ENCODE measurements at places on chromosomes 1 and 21.

GRCh38 chr1:55526716-55527115, 311.6 kb upstream of the USP24 start:
- no peak for DNase-seq

DNA sequence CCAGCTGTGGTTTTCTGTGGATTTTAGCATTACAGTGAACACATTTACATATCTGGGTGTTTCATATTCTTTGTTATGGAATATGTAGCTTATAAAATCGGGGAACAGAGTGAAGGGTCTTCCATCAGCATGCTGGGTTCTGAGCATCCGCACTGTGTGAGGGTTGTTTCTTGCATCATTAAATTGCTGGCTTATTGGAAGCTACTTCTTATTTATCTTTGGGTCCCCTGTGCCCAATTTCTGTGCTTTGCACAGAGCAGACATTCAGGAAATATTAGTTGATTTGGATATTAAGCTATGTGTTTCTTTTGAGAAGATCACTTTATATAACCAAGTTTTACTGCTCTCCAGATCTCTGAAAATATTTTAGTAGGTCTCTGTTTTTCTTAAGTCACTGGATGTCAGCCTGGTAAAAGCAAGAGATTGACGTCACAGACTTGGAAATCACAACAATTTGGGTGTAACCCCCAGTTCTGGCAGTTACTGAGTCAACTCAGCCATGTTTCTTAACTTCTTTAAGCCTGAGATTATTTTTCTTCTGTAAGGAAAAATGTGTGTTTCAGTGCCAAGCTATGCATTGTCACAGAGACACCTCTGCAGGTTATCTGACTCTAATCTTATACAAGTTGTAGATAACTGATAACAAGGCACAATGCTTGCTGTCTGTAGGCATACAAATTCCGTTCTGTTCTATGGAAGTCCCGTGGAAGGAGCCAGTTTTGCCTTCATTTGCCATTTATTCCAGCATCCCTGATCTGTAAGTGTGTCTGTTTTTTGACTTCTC, 258.3 kb upstream of the KAZN start:
- no peak for DNase-seq

DNA sequence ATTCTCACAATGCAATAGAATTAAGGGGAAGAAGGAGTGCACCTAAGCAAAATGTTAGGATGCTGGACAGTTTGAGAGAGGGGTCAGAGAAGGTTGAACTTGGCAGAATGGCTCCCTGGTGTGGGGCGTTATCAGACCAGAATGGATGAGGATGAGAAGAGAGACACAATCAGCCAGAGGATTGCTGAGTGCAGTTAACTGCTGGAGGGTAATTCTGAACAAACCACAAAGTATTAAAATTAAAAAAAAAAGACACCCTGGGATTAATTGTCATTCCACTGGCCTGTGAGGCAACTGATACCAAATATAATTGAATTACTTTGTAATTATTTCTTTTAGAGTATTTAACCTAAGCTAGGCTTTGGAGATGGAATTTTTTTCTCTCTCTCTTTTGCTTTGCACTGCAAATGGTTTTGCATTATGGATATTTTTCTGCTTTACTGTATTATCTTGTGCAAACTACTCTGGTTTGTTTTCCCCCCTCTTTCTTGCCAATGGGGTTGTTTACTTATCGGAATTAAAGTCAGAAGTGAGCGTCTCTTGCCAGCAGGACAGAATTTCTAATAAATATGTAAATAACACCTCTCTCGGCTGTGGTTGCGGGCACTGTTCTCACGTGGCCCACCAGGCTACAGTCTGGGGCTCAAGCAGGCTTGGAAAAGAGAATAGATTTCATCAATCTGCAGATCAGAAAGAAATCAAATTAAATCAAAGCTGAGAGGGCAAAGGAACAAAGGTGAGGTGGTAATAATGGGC, 572.9 kb upstream of the CAMK1G start:
- DNase-seq = no peak

DNA sequence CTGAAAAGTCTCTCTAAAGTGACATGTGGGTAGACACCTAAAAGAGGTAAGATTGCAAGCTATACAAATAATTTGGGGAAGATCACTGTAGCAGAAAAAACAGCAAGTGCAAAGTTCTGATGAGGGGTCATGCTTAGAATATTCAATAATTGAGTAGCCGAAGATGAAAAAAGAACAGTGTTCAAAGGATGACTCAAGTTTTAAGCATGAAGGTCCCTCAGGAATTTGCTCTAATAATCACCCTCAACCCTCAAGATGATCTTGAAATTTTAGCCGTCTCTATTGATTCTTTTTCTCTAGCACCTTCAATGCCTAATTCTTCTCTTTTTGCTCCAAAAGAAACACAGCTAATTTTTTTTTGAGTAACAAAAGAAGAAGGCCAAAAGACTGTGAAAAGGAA, 190.6 kb upstream of the ZNHIT6 start:
- no peak for DNase-seq

DNA sequence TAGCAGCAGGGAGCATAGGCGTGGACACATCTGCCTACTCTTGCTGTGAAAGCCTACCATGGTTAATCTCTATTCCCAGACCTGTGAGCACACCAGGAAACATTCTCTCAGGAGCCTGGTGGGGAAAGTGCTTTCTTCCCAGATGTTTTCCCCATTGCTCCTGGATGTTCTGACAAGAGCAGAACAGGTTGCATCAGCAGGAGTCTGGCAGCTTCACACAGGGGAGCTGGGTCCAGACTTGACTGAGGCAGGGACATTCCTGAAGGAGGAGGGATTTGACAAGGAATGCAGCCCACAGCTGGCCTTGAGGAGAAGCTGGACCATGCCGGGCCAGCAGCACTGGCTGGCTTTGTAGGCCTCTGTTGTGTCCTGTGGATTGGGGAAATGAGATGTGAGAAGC, 21.0 kb upstream of the ARTN start:
- DNase-seq = no peak

DNA sequence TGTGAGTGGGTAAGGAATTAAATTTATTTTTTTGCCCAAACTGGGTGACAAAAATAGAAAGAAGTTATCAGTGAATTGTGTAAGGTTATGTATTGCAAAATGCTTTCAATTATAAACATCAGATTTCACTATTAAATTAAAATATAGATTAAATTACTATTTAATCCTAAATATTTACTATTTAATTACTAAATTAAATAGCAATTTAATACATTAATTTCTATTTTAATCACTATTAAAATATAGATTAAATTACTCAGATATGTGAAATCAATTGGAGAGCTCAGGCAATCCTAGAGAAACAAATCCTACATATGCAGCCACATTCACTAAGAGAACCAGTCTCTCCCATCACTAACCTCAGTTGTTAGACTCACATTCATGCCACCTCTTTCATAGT, 2075.8 kb downstream of the MRPL39 start:
- DNase-seq = no peak

GRCh38 chr1:225926551-225927113, 2.6 kb upstream of the PYCR2 start:
- DNase-seq = no peak

GRCh38 chr1:33232716-33233115, 23.6 kb upstream of the ZNF362 start:
- no peak for DNase-seq

- DNase-seq = no peak
These were observed 84.4 kb downstream of the TRABD2B start for GRCh38 chr1:47912756-47913155.

GRCh38 chr21:29429218-29429617, 130.5 kb downstream of the BACH1 start:
- DNase-seq = no peak

- no peak for DNase-seq
These were observed 70.0 kb downstream of the KCTD3 start for GRCh38 chr1:215637041-215637573.

- DNase-seq = no peak
These were observed 25.3 kb downstream of the PIGK start for GRCh38 chr1:77193951-77194350.

GRCh38 chr1:228475812-228476211, 11.4 kb upstream of the RNF187 start:
- DNase-seq = no peak

- no peak for DNase-seq
These were observed 2.0 kb downstream of the TFF2 start for GRCh38 chr21:42348762-42349161.

- DNase-seq = no peak
These were observed 904.2 kb downstream of the KCNT2 start for GRCh38 chr1:195704028-195704427.

- peak; percentile 48 for DNase-seq
These were observed at the start of gene DMRTA2 for GRCh38 chr1:50422946-50423669. Gene DMRTA2, minus strand, starts transcription at chr1:50423443. Its CDS starts 1,907 bp downstream, at chr1:50421536.

DNA sequence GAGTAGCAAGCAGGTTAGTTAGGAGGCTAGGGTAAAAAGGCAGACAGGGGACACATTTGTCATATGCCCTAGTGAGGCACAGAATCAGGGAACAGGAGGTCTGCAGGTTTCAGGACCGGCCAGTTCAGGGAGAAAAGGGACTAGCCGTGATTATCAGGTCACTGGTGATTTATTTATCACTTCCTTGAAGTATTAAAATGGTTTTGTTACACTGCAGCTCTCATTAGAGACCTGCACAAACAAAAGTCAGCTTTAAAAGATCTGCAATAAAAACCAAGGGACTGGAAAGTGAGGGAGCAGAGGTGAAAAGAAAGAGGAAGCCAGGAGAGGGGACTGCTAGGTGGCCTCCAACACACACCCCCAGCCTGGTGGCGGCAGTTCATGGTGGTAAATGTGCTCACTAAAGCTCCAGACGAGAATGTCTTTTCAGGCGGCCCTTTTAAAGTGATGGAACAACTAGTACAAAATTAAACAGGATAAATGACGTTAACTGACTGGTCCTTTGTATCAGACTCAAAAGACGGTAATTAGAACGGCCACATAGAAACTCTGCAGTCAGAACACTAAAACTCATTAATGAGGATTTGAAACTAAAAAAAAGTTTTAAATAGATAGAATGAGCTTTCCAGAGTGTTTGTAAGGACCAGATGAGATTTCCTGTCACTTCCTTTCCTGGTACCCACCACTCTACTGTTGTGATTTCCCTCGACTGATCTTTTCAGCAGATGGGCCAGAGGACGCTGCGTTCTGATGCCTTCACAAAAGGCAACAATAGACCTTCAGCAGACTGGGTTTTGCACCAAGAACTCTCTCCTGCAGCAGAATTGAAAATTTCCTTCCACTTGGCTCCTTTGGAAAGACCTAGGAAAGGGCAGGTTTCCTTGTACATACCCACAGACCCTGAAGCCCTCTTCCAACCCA, 136.8 kb downstream of the NTPCR start:
- no peak for DNase-seq

DNA sequence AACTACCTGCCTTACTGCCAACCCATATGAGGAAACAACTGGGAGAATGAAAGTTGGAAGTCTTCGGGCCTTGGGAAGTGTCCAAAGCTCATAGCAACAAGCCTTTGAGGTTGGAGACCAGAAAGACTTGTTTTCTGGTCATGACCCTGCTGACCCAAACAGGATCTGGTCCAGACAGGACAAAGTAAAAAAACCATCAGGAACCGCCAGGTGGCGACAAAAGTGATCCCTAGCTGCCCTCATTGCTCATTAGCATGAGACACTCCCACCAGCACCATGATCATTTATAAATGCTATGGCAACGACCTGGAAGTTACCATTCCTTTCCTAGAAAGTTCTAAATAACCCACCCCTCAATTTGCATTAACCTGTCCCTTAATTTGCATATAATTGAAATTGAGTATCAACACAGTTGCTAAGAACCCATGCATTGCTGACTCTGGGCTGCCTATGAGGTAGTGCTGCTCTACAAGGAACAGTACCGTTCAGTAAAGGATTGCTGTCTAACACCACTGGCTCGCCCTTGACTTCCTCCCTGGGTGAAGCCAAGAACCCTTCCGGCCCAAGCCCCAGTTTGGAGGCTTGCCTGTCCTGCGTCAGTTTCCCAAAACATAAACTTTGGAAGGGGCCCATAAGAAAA, 89.0 kb downstream of the URB2 start:
- no peak for DNase-seq

- DNase-seq = no peak
These were observed 2.1 kb downstream of the C1orf21 start for GRCh38 chr1:184388971-184389370.

DNA sequence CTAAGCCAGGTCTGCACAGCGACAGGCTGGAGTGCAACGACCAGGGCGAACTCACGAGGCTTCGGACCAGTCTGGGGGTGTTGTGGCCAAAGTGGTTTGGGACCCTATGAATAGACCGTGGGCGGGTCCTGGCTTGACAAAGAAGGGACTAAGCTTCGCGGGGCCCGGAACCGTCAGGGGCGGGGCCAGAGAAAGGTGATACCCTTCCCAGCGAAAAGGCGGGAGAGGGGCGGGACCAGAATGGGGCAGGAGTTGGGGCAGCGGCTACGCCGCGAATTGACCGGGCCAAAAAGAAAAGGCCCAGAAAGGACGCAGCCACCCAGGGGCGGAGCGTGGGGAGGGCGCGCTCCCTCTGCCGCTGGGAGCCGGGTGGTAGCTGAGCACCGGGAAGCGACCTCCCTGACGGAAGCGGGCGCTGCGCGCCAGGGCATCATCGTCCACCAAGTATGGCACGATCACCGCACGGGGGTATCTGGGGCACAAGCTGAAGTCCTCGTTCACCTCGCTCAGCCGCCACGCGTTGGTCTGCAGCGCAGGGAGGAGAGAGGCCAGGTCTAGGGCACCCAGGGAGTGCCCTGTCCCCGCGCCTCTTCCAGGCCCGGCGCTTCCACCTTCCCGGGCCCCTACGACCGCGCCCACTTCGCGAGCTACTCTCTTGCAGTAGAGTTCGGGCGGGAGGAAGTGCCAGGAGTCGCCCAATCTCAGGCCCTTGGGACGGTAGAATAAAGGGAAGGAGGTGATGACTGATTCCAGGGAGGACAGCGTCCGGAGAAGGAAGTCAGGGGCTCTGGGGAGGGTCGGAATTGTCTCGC, 6.7 kb upstream of the FAM167B start:
- no peak for DNase-seq

DNA sequence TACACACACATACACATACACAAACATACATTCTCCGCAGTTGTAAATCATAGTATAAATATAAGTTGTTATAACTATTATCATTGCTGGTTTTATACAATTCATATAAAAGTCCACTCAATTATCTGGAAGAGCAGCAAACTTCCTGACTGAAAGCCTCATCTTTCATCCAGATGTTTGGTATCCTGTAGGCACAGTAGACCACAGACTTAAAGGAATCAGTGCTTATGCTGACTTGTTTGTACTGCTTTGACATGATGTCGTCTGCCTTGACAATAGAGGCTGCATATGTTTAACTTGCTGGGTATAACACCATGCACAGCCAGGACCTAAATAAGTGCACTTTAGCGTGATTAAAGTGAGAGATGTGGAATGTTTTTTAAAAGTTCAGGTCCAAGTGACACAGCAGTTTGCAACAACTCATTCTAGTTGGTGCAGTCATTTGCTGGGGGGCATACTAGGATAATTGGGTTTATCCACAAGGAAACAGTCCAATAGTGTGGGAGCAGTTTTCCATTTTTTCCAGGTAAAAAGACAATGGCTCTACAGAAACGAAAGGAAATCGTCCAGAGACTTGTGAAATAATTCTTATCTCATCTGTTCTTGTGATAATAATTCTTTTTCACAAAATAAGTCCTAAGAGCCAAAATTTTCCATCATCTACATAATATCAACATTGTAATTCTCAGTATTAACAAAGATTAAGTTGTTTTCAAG, 110.3 kb upstream of the TSPAN2 start:
- no peak for DNase-seq

GRCh38 chr1:154186177-154186576, 5.7 kb downstream of the TPM3 start:
- DNase-seq = no peak

Measured in DMS 273 treated with DMSO at 0.1 percent for 48 hours (cell line).